ENCODE measurements at places on chromosomes 13 and 19. TPM values are rescaled to one million over a fixed set of nuclear protein-coding genes. Genes with fewer than 3 reads are reported as not detected.

Gene MAP4K1
- total RNA-seq = 0.49 TPM

Gene LIG4
- total RNA-seq = 13.8 TPM

Gene LIM2
- total RNA-seq = not detected

Gene ZNF677
- 35.2 TPM for total RNA-seq

Gene CYSLTR2
- total RNA-seq = 3.0 TPM

Gene FLT1
- total RNA-seq = 16.2 TPM

Gene ZNF324B
- total RNA-seq = 14.0 TPM

Gene PRR20A
- total RNA-seq = not detected

Gene TEKTIP1
- not detected for total RNA-seq

Gene S1PR2
- total RNA-seq = 2.5 TPM

Gene PLEKHF1
- 0.49 TPM for total RNA-seq

Gene ZNF100
- total RNA-seq = 13.8 TPM

Gene SMIM24
- total RNA-seq = 0.25 TPM

Gene MTUS2
- 7.1 TPM for total RNA-seq

Gene ZFP14
- total RNA-seq = 39.3 TPM

Gene NR2F6
- total RNA-seq = 7.1 TPM

Gene CASP14
- total RNA-seq = not detected

Gene DPF1
- 35.4 TPM for total RNA-seq

Gene ATCAY
- 85.8 TPM for total RNA-seq

Gene ANGPTL4
- total RNA-seq = 1.5 TPM

Gene PLK5
- 0.74 TPM for total RNA-seq

Gene MBD3L2
- total RNA-seq = not detected

Gene SIGLEC12
- total RNA-seq = not detected

Gene JOSD2
- 6.1 TPM for total RNA-seq

Gene DOCK6
- total RNA-seq = 2.5 TPM

Gene MAST1
- total RNA-seq = 67.4 TPM

Gene ZNF57
- 3.7 TPM for total RNA-seq

Gene KASH5
- total RNA-seq = not detected

Gene KLK14
- total RNA-seq = not detected

Gene IFNL1
- not detected for total RNA-seq

Gene METTL21C
- total RNA-seq = not detected

Gene FGF22
- total RNA-seq = 0.25 TPM

Gene PLIN4
- total RNA-seq = 0.49 TPM

Gene RRAS
- total RNA-seq = 0.98 TPM

Gene CEBPA
- total RNA-seq = 1.2 TPM

Gene C19orf38
- total RNA-seq = not detected

Gene KIR3DL3
- total RNA-seq = not detected

Gene ZGLP1
- 2.7 TPM for total RNA-seq

Gene BORA
- 1.5 TPM for total RNA-seq

Gene SHFL
- total RNA-seq = 4.9 TPM

Gene VSIG10L
- 0.98 TPM for total RNA-seq

Gene CEACAM21
- total RNA-seq = 0.74 TPM

Gene TSKS
- total RNA-seq = not detected

Gene C19orf67
- total RNA-seq = not detected

Gene C19orf81
- not detected for total RNA-seq

Gene GFY
- 0.25 TPM for total RNA-seq

Gene OR7A17
- not detected for total RNA-seq

Gene SLITRK6
- 0.74 TPM for total RNA-seq
